ENCODE measurements at places on chromosomes 1 and 21.

DNA sequence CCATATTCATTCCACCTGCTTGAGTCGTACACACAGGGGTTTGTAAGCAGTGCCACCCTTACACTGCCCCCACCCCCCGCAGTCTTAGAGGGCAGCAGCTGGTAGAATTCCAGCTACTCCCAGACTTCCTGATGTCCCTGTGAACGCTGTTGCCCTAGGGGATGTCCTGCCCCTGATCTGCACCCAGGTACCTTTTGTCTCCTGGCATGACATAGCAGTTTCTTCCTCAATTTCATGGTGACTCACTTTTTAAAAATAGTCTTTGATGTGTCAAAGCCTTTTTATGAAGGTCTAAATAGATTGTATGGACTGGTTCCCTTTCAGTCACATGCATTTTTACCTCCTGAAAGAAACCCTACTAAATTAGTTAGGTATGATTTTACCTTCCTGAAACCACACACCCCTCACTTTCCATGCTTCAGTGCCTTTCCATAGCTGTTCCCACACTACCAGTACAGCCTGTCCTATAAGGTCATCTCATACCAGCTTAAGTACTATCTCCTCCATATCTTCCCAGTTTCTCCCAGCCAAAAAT lies 76.4 kb downstream of the ST3GAL3 start:
- no peak for DNase-seq

GRCh38 chr1:239536165-239536849 lies 149.9 kb downstream of the CHRM3 start:
- no peak for DNase-seq

GRCh38 chr1:8541961-8542521 lies 224.1 kb downstream of the SLC45A1 start:
- DNase-seq = no peak

GRCh38 chr1:24991697-24992096 lies 61.6 kb upstream of the RUNX3 start:
- DNase-seq = no peak

Data from large intestine (tissue), 12 donors.